ENCODE measurements at places on chromosomes 2 and 18.

DNA sequence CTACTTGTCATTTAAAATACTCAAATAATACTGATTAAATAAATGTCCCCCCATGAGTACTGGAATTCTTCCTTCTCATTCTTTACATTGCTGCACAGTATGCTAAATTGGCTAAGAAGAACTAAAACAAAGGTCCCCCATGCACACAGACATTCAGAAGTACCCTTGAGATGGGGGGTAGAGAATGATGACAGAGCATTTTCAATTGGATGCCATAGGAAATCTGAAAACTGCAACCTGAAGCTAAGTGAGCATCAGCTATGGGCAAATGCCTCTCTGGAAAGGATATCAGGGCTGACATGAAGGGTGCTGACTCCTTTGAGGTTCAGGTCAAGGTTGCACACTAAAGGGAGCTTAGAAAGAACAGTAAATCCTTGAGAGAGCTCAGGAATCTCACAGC, 10.1 kb upstream of the TNFAIP6 start:
- no peak for DNase-seq

- DNase-seq = no peak
Observed at GRCh38 chr18:69400976-69401225, 213 bp downstream of the DOK6 start.

DNA sequence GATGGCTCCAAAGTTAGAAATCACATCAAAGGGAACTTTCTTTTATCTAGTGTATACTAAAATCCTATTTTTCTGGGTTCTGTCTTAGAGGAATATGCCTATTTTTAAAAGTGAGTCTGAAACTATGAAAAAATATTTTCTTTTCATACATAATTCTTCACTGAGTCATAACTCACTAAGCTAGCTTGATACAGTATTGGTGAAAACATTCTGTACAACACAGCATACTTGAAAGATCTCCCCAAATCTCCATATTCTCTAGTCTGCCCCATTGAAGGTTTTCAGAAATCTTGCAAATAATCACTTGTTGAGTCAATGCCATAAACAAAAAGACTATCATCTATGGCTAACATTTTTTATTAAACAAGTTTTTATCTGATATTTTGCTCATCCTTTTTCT, 44.5 kb downstream of the COL3A1 start:
- DNase-seq = no peak

DNA sequence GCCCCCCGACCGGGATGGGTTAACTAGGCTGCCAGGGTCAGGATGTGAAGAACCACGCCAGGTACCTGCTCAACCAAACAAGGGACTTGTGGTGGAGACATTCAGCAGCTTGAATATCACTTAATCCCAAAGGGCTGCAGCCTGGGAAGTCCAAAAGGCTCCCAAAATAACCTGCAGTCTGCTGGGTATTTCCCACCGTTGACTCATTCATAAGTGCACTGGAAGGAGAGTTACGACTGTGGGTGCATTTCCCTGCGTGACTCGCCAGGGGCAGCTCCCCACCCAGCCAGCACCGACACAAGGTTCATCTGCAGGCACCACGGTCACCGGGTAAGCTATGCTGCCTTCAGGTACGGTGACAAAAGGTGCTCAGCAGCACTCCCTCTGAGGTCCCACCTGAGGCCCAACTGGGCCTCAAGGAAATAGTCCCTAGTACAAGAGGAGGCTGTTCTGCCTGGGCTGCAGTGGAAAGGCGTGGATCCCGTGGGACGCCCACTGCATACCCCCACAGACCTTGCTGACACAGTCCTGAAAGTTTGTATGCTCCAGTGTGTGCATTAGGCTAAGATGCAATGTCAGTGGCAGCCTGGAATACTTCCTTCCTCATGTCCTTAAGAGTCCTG, 86.5 kb downstream of the UXS1 start:
- DNase-seq = no peak

- no peak for DNase-seq
Observed at GRCh38 chr18:47984991-47985390, 54.5 kb upstream of the SMAD2 start.

- no peak for DNase-seq
Observed at GRCh38 chr2:157061799-157062198, 195.7 kb upstream of the GALNT5 start.

DNA sequence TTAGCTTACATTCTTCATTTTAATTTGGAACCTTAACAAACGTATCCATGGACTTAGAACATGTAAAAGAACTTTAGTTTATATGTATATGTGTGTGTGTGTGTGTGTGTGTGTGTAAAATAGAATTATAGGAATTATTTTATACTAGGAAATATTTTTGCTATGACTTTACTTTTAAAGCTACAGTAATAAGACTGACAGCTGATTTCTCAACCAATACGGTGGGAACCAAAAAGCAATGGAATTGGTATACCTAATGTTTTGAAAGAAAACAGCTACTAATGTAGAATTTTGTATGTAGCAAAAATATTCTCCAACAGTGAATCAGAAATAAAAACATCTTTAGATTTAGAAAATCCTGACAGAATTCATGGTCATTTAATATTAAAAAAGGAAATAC, 146.5 kb upstream of the ARL4C start:
- no peak for DNase-seq

GRCh38 chr2:11314487-11314886, 29.9 kb downstream of the ROCK2 start:
- DNase-seq = no peak

- DNase-seq = no peak
Observed at GRCh38 chr2:126658905-126659561, 3.1 kb downstream of the GYPC start.

DNA sequence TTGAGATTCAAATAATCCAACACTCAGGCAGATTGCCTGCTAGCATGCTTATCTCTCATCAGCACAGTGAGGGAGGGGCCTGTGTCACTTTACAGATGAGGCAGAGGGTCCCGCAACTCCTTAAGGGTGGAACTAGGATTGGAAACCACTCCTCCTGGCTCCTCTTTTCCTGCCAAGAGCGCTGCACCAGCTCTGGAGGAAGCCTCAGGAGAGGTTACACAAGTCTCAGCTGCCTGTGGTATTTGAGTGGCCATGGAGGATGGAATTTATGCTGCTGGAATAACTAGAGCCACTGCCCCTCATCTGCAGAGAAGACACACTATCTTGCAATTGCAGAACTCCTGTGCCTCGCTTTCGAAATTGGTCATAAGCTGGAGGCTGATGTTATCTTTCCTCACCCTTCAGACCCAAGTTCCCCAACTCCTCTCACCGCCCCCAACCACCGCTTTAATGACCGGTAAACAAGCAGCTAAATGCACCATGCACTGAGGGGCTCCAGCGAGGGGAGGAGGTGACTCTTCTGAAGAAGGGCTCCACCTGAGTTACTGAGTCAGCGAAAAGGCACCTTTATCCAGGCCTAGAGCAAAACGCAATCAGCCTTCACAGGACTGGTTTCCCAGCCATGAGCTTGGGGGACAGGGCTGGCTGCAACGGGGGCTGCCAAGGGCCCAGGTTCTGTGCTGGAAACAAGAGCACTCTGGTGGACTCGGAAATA, 245.8 kb downstream of the SOX11 start:
- DNase-seq = no peak

DNA sequence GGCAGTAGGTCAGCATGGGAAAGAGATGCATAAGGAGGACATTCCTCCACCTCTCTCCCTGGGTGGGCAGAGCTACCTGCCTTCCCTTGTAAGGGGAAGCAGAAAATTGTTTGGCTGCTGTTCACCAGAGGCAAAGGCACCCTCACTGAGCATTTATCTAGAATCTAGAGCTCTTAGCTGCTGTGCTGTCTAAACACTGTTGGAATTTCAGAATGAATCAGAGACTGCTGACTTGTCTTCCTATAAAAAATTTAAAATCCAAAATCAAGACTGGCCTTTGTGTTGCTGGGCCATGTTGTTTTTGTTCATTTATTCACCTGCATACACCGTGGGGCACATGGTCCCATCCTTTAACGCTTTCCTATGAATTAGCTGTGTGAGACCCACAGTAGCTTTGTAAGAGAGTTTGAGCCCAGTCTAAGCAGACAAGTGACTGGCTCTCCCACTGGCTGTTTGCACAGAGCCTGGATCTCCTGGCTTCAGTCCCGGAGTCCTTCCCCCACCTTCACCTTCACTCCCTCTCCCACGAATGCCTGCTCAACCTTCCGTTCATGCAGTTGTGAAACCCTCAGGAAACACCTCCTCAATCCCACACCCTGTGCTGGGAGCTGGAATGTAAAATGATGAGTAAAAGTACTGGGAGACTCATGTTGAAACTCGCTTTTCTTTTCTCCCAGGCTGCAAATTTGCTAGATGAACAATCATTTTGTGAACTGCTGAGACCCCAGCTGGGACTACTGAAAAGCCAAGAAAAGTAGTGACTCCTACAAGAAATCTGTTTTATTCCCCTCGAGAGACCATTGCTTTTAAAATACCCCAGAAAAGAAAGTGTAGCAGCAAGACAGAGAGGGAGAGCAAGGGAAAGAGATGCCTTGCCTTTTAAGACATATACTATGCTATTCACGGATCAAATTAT, 76.2 kb downstream of the FAM168B start:
- no peak for DNase-seq

- no peak for DNase-seq
Observed at GRCh38 chr2:52445686-52446085, 1321.9 kb upstream of the CHAC2 start.

DNA sequence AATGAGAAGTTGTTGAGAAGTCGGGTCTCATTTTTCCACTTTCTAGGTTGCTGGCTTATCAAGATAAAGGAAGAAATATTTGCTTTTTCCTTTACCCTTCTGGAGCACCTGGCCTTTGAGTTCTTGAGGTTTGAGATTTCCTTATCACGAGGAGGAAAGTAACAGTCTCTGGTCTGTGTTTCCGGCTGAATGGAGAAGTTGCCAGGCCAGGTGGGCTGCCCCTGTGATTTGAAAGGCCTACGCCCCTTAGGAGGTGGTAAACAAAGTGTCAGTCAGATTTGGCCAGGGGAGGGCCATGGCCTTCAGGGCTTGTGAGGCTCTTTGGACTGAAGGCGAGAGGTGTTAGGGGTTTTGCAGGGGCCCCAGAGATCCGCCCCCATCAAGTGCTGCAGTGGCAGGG, 156.7 kb upstream of the HAAO start:
- DNase-seq = no peak

DNA sequence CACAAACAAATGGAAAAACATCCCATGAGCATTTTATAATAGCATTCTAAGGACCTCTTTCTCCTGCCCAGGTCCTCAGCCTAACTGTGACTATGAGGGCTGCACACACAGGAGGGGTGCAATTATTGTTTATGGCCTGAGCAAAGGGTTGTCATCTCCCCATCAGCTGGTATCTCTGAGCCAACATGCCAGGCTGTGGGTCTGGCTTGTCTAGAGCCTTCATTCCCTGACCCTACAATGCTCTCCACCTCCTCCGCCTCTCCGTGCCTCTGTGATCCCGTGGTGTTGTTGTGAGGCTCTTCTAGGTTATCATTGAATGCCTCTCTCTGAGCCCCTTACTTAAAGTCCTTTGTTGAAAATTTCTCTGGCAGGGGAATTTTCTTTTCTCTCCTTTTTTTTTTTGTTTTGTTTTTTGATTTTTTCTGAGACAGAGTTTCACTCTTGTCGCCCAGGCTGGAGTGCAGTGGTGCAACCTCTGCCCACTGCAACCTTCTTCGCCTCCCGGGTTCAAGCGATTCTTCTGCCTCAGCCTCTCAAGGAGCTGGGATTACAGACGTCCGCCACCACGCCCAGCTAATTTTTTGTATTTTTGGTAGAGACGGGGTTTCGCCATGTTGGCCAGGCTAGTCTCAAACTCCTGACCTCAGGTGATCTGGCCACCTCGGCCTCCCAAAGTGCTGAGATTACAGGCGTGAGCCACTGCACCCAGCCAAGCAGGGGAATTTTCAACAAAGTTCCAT, 126.4 kb downstream of the SMAD7 start:
- no peak for DNase-seq

- DNase-seq = no peak
Observed at GRCh38 chr2:106139238-106139935, 54.7 kb downstream of the UXS1 start.

- no peak for DNase-seq
Observed at GRCh38 chr2:180101846-180102245, 94.7 kb upstream of the CWC22 start.

GRCh38 chr2:209942936-209943605, 59.4 kb upstream of the RPE start:
- DNase-seq = no peak

GRCh38 chr2:174682578-174683391, 81.5 kb downstream of the CHRNA1 start:
- DNase-seq = peak; percentile 15

DNA sequence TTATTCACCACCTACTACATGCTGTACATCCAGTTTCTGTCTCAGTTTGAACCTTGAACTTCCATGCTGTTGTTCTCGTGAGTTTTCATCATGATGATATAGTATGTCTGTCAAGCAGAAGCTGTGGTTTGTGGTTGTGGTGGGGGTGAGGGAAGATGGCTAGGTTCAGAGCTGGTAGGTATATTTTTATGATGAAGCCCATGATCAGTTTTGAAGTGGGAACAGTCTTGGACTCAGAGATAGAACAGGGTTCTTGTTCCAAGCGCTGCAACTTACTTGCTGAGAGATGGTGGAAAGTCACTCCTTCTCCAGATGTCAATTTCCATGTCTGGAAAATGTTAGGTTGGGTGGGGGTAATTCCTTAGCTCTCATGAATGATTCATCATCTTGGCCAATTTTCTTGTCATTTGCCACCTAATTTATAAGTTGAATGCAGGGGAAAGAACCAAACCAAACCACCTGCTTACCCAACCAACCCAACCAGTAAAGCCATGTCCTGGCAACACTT, 21.6 kb downstream of the PMAIP1 start:
- no peak for DNase-seq

- no peak for DNase-seq
Observed at GRCh38 chr2:237096201-237096600, 10.5 kb downstream of the COPS8 start.

DNA sequence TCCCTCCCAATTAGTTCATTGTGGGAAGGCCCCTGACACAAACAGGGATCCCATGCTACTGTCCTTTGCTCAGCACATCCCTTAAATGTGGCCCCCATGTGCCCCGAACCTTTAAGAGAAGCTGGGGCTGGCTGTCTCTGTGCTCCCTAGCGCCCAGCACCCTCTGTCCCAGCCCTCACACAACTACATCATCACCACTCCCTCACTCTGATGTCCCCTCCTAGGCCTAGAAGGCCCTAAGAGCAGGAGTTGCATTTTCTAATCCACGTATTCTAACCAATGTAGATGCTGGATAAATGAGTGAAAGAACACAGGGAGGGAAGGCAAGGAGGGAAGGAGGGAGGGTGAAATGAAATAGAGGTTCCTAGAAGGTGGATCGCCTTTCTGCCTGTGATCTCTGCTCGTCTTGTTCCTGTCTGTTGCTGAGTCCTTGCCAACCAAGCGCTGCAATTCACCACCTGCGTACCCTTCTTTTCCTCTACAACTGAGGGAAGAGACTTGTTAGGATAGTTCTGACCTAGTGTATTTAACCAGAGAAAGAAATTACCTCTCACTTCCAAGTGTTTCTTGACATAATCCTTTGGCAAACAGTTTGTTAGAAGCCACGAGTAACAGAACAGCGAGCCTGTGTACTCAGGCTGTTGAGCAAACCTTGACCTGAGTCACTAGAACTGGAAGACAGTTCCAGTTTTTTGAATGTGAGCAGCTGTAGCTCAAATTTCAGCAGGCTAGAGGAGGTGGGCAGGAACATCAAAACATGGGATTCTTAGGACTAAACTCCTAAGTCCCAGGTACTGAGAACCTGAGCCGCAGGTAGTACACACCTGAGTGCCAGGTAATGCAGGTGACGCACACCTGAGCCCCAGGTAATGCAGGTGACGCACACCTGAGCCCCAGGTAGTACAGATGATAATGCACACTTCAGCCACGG, 181.5 kb upstream of the ID2 start:
- DNase-seq = no peak
